Dorsolateral prefrontal cortex (tissue), 122 donors: ENCODE measurements at places on chromosomes 5 and 9. TPM values are rescaled to one million over a fixed set of nuclear protein-coding genes. Genes with fewer than 3 reads are reported as not detected.

HINT2 gene
- total RNA-seq, result 33.1 TPM

SPATA31A3 gene
- total RNA-seq, result not detected

GPR151 gene
- 0.18 TPM for total RNA-seq

ADAMTS2 gene
- 7.4 TPM for total RNA-seq

CDKN2B-AS1 gene
- total RNA-seq, result 3.3 TPM

FAM219A gene
- 112 TPM for total RNA-seq

BTNL3 gene
- total RNA-seq, result not detected

BTNL8 gene
- total RNA-seq, result not detected

SRA1 gene
- 35.0 TPM for total RNA-seq

ZFP37 gene
- total RNA-seq, result 5.3 TPM

SPATA31D4 gene
- not detected for total RNA-seq

SLC6A3 gene
- total RNA-seq, result not detected

PPP2R2B gene
- 176 TPM for total RNA-seq

GPX3 gene
- 68.9 TPM for total RNA-seq

FGF10 gene
- total RNA-seq, result 1.0 TPM

ACTBL2 gene
- total RNA-seq, result not detected

STK32A gene
- total RNA-seq, result 9.8 TPM

MAMDC4 gene
- total RNA-seq, result 10.0 TPM

PDGFRB gene
- total RNA-seq, result 56.7 TPM

WASHC1 gene
- total RNA-seq, result 30.9 TPM

RLN1 gene
- not detected for total RNA-seq

SOWAHA gene
- total RNA-seq, result 40.2 TPM

FCN2 gene
- total RNA-seq, result 0.66 TPM

SPINK1 gene
- total RNA-seq, result not detected

TMEM167A gene
- total RNA-seq, result 70.0 TPM

MEIKIN gene
- total RNA-seq, result 2.4 TPM

LECT2 gene
- not detected for total RNA-seq

C1QTNF2 gene
- total RNA-seq, result 4.4 TPM

ADGRV1 gene
- 106 TPM for total RNA-seq

BAAT gene
- total RNA-seq, result 1.5 TPM

MUSK gene
- total RNA-seq, result 0.46 TPM

C6 gene
- total RNA-seq, result not detected

ADAMTS13 gene
- total RNA-seq, result 19.3 TPM

ABHD17B gene
- total RNA-seq, result 59.3 TPM

NMUR2 gene
- 1.2 TPM for total RNA-seq

GADD45G gene
- total RNA-seq, result 9.0 TPM

IGFBPL1 gene
- total RNA-seq, result 1.3 TPM

TMEM174 gene
- total RNA-seq, result not detected

LCNL1 gene
- 25.1 TPM for total RNA-seq

MARCHF6 gene
- total RNA-seq, result 275 TPM

TEK gene
- total RNA-seq, result 5.5 TPM

PLAC8L1 gene
- 1.2 TPM for total RNA-seq

ASS1 gene
- 63.8 TPM for total RNA-seq

PCDHA9 gene
- 3.9 TPM for total RNA-seq

HK3 gene
- total RNA-seq, result 1.4 TPM

AHRR gene
- 7.6 TPM for total RNA-seq

PCDHGA7 gene
- total RNA-seq, result 7.2 TPM

SPOCK1 gene
- 164 TPM for total RNA-seq

PGGT1B gene
- total RNA-seq, result 32.1 TPM

SKP2 gene
- 15.6 TPM for total RNA-seq

PCDH12 gene
- 1.2 TPM for total RNA-seq

PCDHGB5 gene
- total RNA-seq, result 11.6 TPM

PCDHB15 gene
- total RNA-seq, result 13.0 TPM

CER1 gene
- total RNA-seq, result 0.47 TPM

CCL21 gene
- total RNA-seq, result not detected

FYB1 gene
- 39.4 TPM for total RNA-seq
